GDM1 (cell line): ENCODE measurements at places on chromosomes 11 and 22.

DNA sequence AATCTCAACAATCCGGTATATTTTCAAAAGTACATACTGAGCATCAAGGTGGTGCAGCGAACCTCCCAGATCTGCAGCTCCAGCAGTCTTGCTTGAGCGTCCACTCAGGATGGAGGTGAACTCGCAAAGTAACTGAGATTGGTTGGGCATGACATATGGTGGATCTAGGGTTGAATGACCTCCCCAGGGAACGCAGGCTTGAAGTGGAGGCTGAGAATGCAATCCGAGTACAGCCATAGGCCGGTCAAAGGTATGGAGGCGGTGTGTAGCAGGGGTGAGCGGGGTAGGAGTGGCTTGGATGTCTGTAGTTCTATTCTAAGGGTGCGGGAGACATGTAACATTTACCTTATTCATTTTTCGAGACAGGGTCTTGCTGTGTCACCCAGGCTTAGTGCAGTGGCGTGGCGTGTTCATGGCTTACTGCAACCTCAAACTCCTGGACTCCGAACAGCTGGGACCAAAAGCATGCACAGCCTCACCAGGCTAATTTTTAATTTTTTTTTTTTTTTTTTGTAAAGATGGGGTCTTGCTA lies 631 bp upstream of the C22orf39 start:
- DNase-seq: no peak

GRCh38 chr11:134950692-134951304 lies 538.8 kb upstream of the B3GAT1 start:
- DNase-seq: no peak

DNA sequence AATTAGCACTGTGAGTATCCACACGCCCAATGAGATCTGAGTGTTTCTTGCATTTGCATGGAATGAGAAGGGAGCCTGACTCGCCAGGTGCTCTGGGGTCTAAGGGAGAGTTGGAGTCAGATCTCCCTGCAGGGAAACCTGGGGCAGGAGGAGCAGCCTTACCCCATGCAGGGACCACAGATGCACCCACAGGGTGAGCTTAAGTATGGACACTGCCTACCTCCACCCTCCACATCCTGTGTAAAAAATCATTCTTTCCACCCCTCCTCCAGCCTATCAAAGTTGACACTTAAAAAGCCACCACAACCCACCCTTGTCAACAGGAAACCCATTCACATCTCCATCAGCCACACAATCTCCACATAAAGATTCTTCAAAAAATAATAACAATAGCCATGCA lies 67.0 kb upstream of the IGLL5 start:
- no peak for DNase-seq

- no peak for DNase-seq
Measured at GRCh38 chr11:58674609-58675008, 52.1 kb downstream of the CNTF start.

DNA sequence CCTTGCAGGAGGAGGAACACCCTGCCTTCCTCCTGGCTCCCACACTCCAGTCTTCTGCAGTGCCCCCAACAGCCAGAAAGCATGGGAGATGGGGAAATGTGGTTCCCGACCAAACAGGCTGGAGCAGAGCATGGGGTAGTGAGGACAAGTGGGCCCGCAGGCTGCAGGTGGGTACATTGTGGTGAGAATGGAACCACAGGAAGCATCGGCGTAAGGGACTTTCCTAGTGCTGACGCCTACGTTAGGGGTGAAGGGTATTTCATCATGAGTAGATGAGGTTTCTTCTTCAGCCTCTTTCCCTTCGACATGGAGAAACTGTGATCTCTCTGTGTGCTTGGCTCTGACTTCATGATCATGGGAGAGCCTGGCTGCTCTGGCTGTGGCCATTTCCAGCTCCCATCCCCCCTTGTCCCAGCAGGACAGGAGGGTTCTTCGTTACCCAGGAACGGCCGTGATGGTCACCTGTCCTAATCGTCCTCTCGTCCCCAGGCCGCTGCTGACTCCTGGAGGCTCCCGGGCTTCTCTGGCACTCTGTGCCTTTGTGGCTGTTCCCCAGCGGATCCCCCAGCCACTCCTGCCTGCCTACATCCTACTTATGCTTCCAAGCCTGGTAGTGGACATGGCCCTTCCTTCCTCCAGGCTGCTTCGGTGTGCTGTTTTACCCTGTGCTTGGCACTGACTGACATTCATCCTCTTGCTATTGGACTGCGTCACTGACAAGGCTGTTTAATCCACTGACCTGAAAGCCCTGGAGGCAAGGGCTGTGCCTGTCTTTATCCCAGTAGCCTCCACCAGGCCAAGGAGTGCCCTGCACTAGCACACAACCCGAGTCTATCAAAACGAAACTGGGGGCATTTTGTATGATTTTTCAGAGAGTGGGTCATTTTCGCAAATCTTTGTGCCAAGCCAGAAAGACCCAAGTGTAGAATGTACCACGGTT lies 65.2 kb upstream of the CECR2 start:
- DNase-seq: no peak

DNA sequence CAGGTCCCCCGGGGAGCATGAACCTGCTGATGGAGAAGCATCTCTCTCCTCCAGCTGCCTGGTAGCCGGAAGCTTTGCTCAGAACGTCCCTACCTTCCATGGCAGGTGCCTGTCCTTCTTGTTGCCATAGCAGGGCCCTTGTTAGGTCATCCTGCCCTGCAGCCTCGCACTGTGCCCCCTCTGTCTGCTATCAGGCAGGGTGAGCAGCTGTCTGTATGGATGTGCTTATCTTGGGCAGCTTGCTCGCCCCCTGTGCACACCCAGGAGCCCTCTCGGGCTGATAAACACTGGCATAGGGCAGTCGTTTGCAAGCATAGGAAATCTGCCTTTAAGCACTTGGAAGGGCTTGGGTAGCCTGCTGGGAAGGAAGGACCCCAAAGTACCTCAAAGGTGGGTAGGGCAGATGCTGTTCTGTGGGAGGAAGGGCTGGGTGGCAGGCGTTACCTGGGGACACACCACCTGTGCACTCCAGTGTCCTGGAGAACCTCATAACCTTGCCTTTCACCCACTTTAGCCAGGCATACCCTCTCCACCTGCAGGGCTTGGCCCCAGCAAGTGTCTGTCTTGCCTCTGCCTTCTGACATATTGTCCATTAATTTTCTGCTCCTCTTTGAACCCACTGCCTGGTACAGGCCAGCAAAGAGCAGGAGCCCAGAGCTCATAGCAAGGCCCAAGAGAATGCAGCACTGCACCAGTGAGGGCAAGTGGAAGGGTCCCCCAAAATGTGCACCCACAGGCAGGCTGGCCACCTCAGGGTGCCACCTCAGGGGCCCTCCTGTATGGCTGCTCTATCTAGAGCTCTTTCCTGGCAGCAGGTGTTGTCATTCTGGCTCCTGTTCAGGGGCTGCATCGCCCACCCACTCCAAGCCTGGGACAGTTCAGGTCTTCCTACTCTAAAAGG lies 8.0 kb upstream of the COMT start:
- no peak for DNase-seq

GRCh38 chr22:37822079-37822833 lies 926 bp upstream of the GALR3 start:
- DNase-seq: no peak

- DNase-seq: no peak
Measured at GRCh38 chr22:28882545-28882877, 861 bp upstream of the ZNRF3 start.

DNA sequence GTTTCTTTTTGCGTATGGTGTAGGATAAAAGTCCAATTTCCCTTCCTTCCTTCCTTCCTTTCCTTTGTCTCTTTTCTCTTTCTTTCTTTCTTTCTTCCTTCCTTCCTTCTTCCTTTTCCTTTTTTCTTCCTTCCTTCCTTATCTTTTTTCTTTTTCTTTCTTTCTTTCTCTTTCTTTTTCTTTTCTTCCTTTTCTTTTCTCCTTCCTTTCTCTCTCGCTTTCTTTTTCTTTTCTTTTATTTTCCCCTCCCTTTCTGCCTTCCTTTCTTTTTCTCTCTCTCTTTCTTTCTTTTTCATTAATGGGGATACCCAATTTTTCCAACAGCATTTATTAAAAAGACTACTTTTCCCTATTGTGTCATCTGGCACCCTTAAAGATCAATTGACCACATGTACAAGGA lies 1359.7 kb downstream of the FAM181B start:
- DNase-seq: no peak

DNA sequence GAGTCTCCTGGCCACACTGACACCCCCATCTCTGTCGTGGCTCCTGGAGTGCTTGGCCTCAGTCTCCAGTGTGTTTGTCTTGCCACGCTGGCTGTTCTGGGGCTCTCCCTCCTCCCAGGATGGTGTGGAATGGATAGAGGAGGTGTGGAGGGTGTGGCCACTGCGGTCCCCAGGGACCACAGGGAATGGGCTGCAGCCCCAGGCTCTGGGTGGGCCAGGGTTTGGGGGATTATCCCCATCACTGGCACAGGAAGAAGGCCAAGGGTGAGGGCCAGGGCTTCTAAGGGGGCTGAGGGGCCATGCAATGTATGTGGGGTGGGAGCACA lies 8.1 kb downstream of the GNAZ start:
- DNase-seq: no peak

DNA sequence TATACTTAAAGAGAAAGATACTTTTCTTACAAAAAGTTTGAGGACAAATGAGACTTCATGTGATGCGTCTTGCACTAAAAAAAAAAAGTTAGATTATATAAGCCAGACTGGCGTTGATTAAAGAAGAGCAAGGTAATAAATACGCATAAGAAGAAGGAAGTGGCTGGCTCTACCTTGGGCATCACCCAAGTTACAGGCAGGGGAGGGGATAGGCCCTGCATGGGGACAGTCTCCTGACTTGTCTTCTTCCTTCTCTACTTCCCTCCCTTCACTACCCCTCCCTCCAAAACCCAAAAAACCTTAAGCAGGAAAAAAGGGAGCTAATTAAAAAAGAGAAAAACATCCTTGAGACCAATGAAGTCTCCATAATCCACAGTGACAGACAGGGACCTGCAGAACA lies 22.3 kb upstream of the TMA7B start:
- no peak for DNase-seq

GRCh38 chr11:32366666-32367065 lies 68.7 kb downstream of the WT1 start:
- DNase-seq: no peak

DNA sequence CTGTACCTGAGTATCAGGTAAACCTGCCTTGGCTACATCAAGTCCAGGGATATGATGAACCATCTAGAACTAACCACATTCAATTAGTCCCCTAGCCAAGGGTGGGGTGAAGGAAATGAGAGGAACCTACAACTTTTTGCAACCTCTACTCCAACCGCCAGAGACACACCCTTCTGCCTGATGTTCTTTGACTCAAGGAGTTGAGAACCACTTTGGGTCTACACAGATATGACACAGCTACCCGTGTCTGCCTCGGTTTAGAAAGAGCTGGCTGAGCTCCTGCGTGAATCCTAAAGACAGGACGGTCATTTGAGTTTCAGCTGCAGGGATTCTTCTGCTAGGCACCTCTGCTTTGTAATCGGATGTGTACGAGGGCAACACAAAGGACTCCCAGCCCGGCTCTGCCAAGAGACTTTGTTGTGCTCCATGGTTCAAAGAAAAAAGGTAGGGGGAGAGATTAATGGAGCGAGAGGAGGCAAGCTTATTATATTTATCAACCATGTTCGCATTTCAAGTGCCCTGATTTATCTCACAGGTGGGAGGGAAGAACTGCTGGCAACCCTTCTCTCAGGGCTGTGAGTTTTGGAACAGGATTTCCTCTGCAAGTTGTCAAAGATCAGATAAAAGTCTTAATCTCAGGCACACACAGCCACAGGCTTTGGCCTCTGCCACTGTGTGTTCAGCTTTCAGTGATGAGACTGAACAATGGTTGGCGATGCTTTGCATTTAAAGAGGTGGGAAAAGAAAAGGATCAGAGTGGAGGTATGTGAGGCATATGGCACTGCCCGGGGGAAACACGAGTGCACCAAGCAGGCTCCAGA lies 35.1 kb downstream of the FLI1 start:
- DNase-seq: no peak

- DNase-seq: no peak
Measured at GRCh38 chr22:30027791-30028190, 52.5 kb upstream of the HORMAD2 start.

DNA sequence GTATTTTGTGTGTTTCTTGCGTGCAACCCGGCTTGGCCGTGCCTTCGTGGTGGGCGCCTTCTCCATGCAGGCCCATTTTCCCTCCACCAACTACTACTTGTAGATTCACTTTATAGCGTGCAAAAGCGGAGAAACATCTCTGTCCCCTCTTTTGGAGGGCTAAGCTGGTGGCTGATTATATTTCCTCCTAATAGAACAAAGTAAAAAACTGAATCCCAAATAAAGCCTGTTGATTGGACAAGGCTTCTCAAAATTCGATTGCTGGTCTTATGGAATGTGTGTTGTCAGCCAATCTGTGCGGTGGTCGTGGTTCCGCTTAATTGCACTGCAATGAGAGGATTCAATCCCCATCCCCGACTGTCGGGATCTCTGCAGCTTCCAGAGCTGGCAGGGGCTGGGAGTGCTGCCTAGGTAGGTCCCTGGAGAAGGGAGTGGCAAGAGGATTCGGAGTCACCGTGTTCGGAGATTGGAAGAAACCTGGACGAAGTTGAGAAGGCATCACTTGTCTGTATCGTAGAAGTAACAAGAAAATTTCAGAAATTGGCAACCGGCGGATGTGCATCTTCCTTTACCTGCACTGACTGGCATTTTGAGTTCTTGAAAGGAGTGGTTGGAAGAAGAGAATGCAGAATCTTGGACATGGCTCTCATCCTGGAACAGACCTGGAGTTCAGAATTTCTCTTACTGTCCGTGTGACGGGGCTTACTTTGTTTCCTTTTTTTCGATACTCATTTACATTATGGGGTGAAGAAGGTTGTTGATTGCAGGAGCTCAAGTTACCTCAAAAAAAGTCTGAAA lies 1.1 kb downstream of the HMGXB4 start:
- DNase-seq: no peak

- no peak for DNase-seq
Measured at GRCh38 chr11:1573903-1574237, 1.8 kb upstream of the DUSP8 start.

DNA sequence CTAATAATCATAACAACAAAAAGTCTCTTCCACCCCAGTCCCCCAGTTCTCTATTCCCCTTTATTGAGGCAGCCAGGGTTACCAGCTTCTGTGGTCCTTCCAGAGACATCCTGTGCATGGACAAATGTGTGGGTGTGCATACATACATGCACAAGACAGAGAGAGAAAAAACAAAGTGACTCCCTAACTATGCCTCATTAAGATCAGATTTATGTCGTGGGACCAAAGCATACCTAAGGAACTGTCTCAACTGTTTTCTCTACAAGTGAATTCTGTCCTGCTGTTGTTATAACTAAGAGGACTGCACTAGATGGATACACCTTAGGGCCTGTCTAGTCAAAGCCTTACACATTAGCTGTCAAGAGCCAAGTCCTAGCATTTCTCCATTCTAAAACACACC lies 106.7 kb downstream of the MRTFA start:
- DNase-seq: no peak

- no peak for DNase-seq
Measured at GRCh38 chr11:25453471-25453870, 878.5 kb upstream of the ANO3 start.

GRCh38 chr11:33461369-33462125 lies 204.4 kb downstream of the HIPK3 start:
- no peak for DNase-seq

GRCh38 chr11:123233280-123233974 lies 38.4 kb upstream of the CLMP start:
- no peak for DNase-seq
